Inflammatory macrophage treated with lipopolysaccharide for 1 hour (primary cell): ENCODE measurements at places on chromosomes 16 and 17.
A peak's percentile ranks its signal among the peaks of the same experiment; 100 is the strongest.

GRCh38 chr16:24761526-24761925 lies 32.1 kb downstream of the TNRC6A start:
- no peak for DNase-seq

DNA sequence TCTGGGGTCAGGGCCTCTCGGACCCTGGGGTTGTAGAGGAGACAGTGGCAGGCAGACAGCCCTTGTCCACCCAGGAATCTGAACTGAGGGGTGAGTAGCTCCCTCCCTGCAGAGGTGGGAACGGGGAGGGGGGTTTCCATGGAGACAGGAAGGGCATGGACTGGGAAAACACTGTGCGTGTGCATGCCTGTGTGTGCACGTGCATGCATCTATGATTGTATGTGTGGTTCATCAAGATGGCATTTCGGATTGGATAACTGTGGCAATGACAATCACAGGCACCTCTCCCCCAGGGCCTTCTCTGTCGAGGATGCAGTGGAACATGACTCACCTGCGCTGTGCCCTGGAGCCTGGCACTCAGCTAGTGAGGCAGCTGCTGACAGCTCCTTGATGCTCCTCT lies 6.1 kb upstream of the CD300C start:
- DNase-seq, result no peak

DNA sequence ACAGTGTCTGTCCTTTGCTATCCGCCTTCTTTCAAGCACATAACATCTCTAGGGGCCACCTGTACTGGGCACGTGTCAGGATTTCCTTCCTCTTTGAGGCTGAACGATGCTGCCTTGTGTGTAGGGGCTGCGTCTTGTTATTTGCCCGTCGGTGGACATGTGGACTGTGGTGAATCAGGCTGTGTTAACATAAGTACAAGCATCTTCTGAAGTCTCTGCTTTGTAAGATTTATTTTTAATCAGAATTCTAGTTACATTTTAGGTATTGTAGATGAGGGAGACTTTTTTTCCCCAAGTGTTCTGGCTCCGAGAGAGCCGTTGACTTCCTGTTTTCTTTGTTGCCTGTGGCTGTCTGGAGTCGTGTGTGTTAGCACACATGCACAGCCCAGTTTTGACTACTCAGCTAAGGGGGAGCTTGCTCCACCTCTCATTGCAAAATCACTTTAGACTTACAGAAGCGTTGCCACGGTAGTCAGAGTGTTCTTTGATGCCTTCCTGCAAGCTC lies 26.1 kb downstream of the SPG7 start:
- DNase-seq, result peak; percentile 89

- no peak for DNase-seq
Measured at GRCh38 chr16:80687606-80688005, 116.8 kb downstream of the CDYL2 start.

DNA sequence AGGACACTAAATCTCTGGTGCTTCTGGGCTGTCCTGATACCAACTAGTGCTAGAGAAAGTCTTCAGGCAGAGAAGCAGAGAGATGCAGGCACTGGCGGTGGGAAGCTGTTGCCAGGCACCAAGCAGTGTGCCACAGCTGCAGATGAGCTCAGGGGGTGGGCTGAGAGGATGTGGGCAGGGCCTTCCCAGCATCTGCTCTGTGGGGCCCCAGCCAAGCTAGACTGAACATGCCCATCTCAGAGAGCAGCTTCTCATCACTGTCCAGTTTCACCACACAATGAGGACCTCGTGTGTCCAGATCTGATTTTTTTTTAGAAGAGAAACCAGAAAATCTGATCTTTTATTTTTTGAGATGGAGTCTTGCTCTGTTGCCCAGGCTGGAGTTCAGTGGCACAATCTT lies 17.1 kb downstream of the PSKH1 start:
- DNase-seq, result no peak

DNA sequence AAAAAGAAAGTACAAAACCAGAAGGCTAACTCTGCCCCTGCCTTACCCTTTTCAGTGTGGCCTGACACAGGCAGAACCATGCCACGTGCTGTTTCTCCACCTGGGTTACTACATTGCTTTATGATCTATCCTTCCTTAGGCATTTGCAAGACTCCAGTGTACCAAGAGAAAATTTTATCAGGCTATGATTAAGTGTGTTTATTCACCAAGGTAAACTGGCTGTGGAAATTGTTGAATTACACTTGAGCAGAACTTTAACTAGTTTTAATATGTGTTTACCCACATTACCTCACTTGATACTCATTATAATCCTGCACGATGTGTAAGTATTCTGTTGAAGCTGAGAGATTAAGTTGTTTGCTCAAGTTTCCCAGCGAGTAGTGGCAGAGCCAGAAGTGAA lies 129.7 kb upstream of the MYOCD start:
- DNase-seq, result no peak

DNA sequence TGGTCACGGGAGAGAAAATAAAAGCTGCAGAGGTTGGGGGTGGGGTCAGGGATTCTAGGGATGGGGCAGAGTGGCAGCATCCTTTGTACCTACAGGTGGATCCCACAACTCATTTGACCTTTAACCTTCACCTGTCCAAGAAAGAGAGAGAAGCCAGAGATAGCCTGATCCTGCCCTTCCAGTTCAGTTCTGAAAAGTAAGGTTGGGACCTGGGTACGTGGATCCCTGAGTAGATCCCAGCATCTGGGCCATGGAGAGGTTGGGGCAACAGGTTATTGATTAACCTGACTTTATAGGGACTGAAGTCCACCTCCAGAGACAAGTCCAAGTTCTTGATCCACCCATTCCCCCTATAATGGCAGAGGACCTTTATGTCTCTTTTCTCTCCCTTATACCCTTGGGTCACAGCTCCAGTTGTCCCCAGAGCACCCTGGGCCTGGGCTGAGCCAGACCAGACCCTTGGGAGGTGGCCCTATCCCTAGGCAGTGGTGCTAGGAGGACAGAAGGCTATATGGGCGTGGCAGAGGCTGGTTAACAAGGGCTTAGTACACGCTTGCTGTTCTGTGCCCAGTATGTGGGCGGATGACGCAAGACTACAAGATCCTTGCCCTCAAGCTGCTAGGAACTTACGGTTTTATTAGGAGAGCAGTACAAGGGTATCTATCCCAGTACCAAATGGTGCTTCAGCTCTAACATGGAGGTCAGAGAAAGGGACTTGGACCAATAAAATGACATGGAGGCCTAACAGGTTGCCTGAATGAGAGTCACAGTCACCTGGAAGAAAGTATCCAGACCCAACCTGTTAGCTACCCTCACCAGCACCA lies 3.3 kb downstream of the CLDN7 start:
- DNase-seq, result peak; percentile 86

GRCh38 chr16:12752159-12752558 lies 51.5 kb downstream of the CPPED1 start:
- DNase-seq, result no peak

- DNase-seq, result no peak
Measured at GRCh38 chr16:87789437-87790291, 23.9 kb upstream of the KLHDC4 start.

DNA sequence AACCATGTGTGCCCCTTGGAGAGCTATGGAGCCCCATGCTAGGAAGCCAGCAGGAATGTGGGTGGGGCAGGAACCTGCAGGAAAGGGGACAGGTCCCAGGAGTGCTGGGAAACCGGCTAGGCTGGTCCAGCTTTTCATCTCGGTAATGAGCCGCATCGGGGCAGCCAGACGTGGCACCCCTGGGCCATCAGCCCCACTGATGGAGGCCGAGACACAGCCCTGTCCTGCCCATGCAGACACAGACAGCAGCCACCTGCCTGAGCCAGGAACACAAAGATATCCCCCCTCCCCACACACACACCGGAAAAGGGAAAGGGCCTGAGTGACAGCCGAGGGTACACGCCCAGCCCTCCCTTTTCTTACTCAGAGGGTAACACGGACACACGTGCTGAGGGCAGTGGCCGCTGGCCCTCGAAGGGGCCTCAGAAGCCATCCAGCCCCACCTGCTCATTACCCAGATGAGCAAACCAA lies 18.1 kb downstream of the PPL start:
- no peak for DNase-seq

DNA sequence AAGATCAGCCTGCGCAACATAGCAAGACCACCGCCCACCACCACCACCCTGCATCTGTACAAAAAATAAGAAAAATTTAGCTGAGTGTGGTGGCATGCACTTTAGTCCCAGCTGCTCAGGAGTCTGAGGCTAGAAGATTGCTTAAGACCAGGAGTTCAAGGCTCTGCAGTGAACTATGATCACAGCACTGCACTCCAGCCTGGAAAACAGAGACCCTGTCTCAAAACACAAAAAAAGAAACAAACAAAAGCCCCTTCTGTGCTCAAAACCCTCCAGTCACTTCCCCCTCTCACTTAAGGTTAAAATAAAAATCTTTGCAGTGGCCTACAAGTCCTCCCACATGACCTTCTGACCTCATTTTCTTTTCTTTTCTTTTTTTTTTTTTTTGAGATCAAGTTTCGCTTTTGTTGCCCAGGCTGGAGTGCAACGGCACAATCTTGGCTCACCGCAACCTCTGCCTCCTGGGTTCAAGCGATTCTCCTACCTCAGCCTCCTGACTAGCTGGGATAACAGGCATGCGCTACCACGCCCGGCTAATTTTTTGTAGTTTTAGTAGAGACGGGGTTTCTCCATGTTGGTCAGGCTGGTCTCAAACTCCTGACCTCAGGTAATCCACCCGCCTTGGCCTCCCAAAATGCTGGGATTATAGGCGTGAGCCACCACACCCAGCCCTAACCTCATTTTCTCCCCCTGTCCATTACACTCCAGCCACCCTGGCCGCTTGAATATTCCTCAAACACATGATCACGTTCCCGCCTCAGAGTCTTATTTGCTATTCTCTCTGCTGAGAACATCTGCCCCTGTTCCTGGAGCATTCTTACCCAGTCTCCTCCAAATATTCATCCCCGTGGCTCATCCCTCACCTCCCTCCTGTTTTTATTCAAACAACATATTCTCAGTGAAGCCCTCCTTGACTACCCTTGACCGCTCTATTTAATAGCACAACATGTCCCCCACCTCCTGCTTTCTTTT lies 126.6 kb upstream of the MED13 start:
- DNase-seq, result no peak
